Smooth muscle cell of bladder (primary cell): ENCODE measurements at places on chromosomes 1 and 21. TPM values are rescaled to one million over a fixed set of nuclear protein-coding genes. Genes with fewer than 3 reads are reported as not detected.

The LCE1A gene
- total RNA-seq = not detected in 2 replicates

The SIK1 gene
- total RNA-seq = 1.3 and 1.7 TPM in 2 replicates

The KRTAP20-3 gene
- not detected in 2 replicates for total RNA-seq

The LCE6A gene
- total RNA-seq = not detected in 2 replicates

The HLCS gene
- 28.6 and 29.4 TPM in 2 replicates for total RNA-seq

The TEX38 gene
- not detected in 2 replicates for total RNA-seq

The FMO4 gene
- total RNA-seq = 1.7 and 2.5 TPM in 2 replicates

The ACTL8 gene
- under 0.01 and 0.09 TPM in 2 replicates for total RNA-seq

The GPR3 gene
- 0.09 and 0.14 TPM in 2 replicates for total RNA-seq

The KRTAP19-8 gene
- not detected in 2 replicates for total RNA-seq

The KRTAP13-2 gene
- not detected in 2 replicates for total RNA-seq

The TSPAN2 gene
- total RNA-seq = 3.5 and 34.8 TPM in 2 replicates

The SLC2A5 gene
- total RNA-seq = 1.4 and 10.7 TPM in 2 replicates

The RSPO1 gene
- total RNA-seq = 0.74 and 1.00 TPM in 2 replicates

The RALGPS2 gene
- 44.0 and 68.0 TPM in 2 replicates for total RNA-seq

The PSMB4 gene
- total RNA-seq = 426 and 520 TPM in 2 replicates

The SYPL2 gene
- 0.28 and 0.46 TPM in 2 replicates for total RNA-seq

The GPR89B gene
- 14.8 and 15.2 TPM in 2 replicates for total RNA-seq

The TBX19 gene
- total RNA-seq = 0.43 and 0.74 TPM in 2 replicates

The RGS13 gene
- total RNA-seq = 0.14 and 0.28 TPM in 2 replicates

The NBPF4 gene
- total RNA-seq = not detected in 2 replicates

The MIXL1 gene
- total RNA-seq = not detected in 2 replicates

The FLG gene
- total RNA-seq = under 0.01 TPM in 2 replicates

The CD164L2 gene
- total RNA-seq = not detected in 2 replicates

The C1orf185 gene
- not detected in 2 replicates for total RNA-seq

The NHLH1 gene
- under 0.01 TPM in 1 of 2 replicates, not detected in the other for total RNA-seq

The KCNAB2 gene
- 3.7 and 5.7 TPM in 2 replicates for total RNA-seq

The HSD3B1 gene
- total RNA-seq = not detected in 2 replicates

The ATAD3C gene
- not detected in 2 replicates for total RNA-seq

The ALPL gene
- 1.1 and 1.5 TPM in 2 replicates for total RNA-seq
